ENCODE measurements at places on chromosomes 16 and 17. TPM values are rescaled to one million over a fixed set of nuclear protein-coding genes. Genes with fewer than 3 reads are reported as not detected.

Gene ADAT1
- total RNA-seq: 91.7 TPM

Gene CD7
- total RNA-seq: not detected

Gene RND2
- 0.30 TPM for total RNA-seq

- peak; percentile 54 for DNase-seq
These were observed 908.4 kb downstream of the KCNJ18 start for GRCh38 chr17:22600644-22601298.

GRCh38 chr17:56475116-56475515, 118.4 kb upstream of the NOG start:
- DNase-seq: no peak

Data from OCI-LY7 (cell line).